ENCODE measurements at places on chromosomes 2 and 18.

DNA sequence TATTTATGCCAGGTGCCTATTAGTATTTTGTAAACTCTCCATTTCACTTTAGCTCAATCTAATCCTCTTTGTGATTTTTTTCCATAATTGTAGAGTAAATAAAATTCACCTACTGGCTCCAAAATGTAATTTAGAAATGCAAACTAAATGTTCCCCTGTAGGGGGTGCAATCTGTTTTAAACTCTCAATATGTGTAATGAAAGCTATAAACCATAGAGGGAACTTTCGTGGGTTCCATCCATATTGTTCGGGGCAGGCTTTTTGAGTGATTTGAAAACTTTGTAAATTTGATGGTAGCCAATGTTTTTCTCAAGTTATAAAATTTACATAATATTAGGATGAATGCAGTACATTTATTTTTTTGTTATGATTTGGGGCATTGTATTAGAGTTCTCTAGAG is 49.4 kb downstream of the TSPYL6 start:
- no peak for DNase-seq

DNA sequence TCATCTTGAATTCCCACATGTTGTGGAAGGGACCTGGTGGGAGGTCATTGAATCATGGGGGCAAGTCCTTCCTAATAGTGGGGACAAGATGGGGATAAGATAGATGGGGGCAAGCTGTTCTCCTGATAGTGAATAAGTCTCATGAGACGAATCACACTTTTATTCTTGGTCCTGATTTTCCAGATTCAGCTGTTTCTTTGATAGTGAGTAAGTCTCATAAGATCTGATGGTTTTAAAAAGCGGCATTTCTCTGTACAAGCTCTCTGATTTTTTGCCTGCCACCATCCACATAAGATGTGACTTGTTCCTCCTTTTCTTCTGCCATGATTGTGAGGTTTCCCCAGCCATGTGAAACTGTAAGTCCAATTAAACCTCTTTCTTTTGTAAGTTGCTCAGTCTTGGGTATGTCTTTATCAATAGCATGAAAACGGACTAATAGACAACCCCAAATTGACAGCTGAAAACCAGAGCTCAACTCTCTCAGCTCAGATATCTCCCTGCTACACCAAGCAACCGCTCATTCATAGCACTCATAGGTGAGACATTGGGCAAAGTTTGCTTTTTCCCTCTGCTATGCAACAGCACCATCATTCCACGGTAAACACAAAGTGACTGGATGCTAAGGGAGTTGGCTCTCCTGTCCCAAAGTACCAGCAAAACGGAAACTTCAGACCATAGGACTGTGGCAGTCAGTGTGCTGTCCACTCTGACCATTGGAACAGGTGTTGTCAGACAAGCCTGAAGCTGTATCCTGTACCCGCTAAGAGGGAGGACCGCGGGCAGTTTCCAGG is 44.9 kb upstream of the TBC1D8 start:
- DNase-seq = no peak

GRCh38 chr2:240136013-240136670 is at the start of gene COPS9:
Gene COPS9, minus strand, starts transcription at chr2:240136305. Its CDS starts 21 bp downstream, at chr2:240136284.
- peak; percentile 70 for DNase-seq

GRCh38 chr2:29509397-29509796 is 394.2 kb downstream of the CLIP4 start:
- no peak for DNase-seq

GRCh38 chr2:201879996-201880395 is 73.7 kb downstream of the CDK15 start:
- DNase-seq = no peak

- no peak for DNase-seq
These were observed 47.5 kb downstream of the ZC3H6 start for GRCh38 chr2:112322919-112323318.
